ENCODE measurements at places on chromosomes 11 and 22.
A peak's percentile ranks its signal among the peaks of the same experiment; 100 is the strongest.

GRCh38 chr11:85809863-85810262, 1.1 kb downstream of the SYTL2 start:
- DNase-seq, result no peak

- no peak for DNase-seq
Measured at GRCh38 chr22:26616650-26617049, 1.2 kb downstream of the CRYBB1 start.

GRCh38 chr22:47622541-47622940, 860.1 kb downstream of the TBC1D22A start:
- no peak for DNase-seq

- DNase-seq, result no peak
Measured at GRCh38 chr22:28892175-28892731, 8.9 kb downstream of the ZNRF3 start.

DNA sequence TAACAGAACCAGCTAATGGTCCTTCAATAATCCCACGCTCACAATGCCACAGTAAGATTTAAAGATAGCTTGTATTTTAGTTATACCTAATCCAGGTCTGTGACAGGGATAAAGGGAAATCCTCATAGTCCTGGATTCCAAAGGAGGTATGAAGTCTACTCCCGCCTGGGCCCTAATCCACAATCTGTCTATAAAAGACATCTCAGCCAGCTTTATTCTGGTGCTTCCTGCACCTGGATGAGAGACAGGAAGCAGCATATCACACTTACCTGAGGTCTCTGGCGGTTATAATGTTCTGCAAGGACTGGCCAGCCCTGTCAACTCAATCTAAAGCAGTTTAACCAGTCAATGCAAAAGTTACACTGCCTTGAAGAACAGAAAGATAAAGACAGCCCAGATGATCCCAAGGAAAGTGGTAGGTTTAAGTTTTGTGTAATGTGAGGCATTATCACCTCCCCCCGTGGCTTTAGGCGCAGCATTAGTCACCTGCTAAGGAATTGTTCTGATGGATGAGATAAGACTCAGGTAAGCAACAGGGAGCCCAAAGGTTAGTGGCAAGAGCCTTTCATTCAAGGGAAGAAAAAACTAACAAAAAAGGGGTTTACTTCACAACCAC, 57.6 kb downstream of the PLEKHA7 start:
- DNase-seq, result no peak

DNA sequence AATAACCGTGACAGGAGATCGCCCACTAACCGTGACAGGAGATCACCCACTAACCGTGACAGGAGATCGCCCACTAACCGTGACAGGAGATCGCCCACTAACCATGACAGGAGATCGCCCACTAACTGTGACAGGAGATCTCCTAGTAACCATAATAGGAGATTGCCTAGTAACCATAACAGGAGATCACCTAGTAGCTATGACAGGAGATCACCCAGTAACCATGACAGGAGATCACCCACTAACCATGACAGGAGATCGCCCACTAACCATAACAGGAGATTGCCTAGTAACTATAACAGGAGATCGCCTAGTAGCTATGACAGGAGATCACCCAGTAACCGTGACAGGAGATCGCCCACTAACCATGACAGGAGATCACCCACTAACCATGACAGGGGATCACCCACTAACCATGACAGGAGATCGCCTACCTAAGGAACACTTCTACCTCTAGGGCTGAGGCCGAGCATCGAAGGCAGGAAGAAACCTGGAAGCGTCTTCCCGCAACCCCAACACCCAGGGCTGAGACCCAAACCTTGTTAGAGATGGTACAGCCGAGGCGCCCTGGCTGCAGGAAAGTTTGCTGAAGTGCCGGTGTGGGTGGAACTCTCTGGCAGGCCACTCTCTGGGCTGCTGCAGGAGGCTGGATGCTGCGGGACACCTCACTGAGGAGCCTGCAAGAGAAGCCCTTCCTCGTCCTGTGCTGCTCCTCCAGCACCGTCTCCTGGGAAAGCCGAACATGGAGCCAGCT, 67.5 kb upstream of the THY1 start:
- DNase-seq, result no peak

- no peak for DNase-seq
Measured at GRCh38 chr11:114130629-114131277, 71.2 kb downstream of the ZBTB16 start.

GRCh38 chr11:47587723-47588326, 1.3 kb downstream of the FAM180B start:
- no peak for DNase-seq

GRCh38 chr22:28341001-28341400, 338.6 kb downstream of the TTC28 start:
- DNase-seq, result peak; percentile 67

GRCh38 chr22:43824724-43825420, 12.8 kb upstream of the EFCAB6 start:
- DNase-seq, result no peak

- no peak for DNase-seq
Measured at GRCh38 chr11:68013611-68014156, 3.6 kb downstream of the ALDH3B1 start.

DNA sequence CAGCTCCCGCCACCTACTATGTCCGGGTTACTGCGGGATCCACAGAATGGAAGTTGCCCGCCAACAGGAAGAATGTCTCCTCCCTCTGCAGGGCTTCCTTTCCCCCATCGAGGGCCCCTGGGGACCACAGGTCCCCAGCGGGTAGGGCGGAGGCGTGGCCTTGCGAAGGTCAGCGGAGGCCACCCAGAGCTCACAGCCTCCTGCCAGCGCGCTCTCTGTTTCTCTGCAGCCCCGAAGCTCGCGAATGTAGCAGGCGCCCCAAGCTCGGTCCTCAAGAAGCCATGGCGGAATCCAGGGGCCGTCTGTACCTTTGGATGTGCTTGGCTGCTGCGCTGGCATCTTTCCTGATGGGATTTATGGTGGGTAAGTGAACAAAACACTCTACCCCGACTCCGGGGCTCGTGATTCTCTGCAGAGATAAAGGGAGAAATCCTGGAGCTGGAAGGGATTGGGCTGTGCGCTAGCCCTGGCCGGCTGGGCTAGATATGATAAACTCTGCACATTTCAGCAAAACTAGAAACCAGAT, at the start of gene NAALAD2:
TSS of gene NAALAD2 (plus strand) at position 186 of the 526 bp plus-strand sequence. CDS start at position 282, 96 bp downstream.
- DNase-seq, result peak; percentile 67

- no peak for DNase-seq
Measured at GRCh38 chr11:23497040-23497439, 636.8 kb upstream of the CCDC179 start.

GRCh38 chr11:73130181-73130580, 11.9 kb downstream of the FCHSD2 start:
- DNase-seq, result no peak

DNA sequence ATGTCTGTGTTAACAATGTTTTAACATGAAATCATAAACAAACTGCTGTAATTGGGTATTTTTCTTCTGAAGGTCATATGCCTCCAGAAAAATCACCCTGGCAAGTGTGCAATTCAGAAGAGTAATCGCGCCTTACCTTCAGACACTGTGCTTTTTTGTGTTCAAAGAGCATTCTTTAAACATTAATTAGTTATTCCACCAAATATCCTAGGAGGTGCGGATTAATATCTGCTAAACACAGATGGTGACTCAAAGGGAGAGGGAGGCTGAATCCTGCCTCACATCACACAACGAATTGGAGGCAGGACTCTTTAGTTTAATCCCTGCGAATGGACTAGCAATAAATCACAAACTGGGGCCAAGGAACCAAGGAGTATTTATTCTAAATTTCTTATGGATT, 213.0 kb downstream of the NTM start:
- DNase-seq, result no peak

DNA sequence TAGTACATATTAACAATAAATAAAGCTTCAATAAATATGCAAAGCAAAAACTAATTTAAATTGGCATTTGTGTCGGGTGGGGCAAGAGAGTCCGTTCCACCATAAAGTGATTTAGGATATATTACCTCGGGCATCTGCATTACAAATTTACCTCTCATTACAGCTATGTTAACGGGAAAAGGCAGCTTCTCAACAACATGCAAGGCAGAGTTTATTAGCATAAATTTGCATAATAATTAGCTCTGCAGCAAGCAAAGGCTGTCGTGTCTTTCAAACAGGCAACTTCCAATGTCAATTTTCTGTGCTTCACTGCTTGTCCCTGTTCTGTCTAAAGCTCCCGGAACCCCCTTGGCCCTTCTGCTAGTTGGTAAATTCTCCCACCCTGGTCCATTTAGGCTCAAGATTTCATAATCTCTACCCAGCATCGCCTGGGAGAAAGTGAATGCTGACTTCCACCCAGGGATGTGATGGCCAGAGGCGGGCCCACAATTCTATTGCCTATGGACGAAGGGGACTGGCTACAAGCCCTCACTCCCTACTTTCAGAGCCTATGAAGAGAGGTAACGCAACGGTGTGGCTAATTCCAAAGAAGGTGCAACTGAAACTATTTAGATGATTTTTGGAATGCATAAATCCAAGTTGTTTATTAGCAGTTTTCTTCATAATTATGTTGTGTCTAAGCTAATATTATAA, 462.1 kb downstream of the OPCML start:
- DNase-seq, result no peak

DNA sequence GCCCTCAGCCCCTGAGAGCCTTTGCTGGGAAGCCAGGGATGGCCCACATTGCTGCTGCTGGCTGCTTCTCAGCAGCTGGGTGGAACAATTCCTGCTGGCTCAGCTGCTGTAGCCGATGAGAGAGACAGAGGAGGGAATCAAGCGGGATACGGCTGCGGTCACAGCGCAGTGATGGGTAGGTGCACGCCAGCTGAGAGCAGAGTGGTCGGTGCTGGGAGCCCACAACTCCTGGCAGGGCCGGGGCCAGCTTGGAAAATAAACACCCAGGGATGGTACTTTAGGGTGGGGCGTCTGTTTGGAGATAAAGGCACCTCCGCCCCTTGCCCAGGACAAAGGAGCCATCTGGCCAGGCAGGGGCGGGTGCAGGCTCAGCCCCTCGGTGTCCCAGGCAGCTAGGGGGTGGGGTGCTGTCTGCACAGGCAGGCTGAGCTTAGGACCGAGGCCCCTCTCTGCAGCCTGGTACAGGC, 480.5 kb downstream of the MIAT start:
- no peak for DNase-seq

- DNase-seq, result no peak
Measured at GRCh38 chr11:74751303-74751702, 2.7 kb downstream of the RNF169 start.

GRCh38 chr11:117478126-117478860, 150.6 kb downstream of the CEP164 start:
- DNase-seq, result no peak

DNA sequence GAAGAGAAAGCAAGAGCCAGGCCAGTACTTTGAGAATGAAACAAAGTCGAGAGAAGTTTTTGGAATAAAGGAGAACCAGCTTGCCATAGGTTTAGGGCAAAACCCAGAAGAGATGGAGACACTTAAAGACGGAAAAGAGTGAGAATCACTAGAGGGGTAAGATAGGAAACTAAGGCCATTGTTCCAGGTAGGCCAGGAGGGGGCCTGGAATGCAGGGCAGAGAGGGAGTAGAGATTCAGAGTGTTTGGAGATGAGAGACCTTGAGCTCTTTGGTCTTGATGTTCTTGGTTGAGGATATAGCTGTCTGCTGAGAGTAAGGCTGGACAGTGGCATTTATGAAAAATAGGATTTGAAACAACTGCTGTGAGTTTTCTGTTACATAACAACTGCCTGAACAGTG, 263.3 kb upstream of the POU2AF2 start:
- no peak for DNase-seq

- no peak for DNase-seq
Measured at GRCh38 chr22:49715450-49715849, 112.2 kb downstream of the BRD1 start.

DNA sequence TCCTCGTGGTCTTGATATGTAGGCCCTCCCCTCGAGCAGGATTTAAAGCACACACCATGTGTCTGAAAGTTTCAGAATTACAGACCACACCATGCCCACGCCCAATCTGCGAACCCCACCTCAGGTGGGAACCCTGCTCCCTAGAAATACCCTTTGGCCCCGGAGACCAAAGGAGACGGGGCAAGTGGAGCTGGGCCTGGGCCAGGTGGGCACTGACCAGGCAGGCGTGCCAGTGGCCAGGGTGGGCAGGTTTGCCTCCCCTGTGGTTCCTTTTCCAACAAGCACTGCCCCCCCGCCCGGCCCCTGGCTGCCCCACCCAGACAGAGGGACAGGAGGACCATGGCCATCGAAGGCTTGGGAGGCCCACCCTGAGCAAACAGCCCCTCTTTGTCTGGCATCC, 400.4 kb downstream of the TBC1D22A start:
- no peak for DNase-seq

GRCh38 chr11:102309621-102310541, 7.4 kb upstream of the BIRC3 start:
- DNase-seq, result no peak

- DNase-seq, result no peak
Measured at GRCh38 chr11:11422411-11423128, 69.5 kb upstream of the CSNK2A3 start.

- DNase-seq, result no peak
Measured at GRCh38 chr11:84719935-84720577, 907.1 kb downstream of the DLG2 start.

DNA sequence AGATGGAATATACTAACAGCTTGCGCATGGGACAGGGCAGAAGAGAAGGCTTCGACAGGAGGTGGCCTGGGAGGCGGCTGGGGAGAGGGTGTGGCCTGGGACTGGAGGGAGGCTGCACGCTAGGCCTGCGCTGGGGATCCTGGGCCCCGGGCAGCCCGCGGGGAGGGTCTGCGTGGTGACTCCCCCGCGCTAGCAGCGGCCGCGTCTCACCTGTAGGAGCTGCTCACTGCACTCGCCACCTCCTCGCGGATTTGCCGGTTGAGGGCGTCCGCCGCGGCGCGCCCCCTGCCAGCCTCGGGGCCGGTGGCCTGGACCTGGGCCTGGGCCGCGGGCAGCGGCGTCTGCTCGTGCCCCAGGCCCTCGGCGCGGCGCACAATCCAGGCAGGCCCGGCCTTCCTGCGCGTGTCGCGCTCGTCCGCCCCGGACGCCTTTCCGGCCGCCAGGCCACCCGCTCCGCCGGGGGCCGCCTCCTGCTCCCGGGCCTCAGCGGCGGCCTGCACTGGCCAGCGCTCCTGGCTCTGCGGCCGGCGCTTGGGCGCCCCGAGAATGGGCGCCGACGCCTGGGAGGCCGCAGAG, 1.5 kb downstream of the MAP6 start:
- no peak for DNase-seq

DNA sequence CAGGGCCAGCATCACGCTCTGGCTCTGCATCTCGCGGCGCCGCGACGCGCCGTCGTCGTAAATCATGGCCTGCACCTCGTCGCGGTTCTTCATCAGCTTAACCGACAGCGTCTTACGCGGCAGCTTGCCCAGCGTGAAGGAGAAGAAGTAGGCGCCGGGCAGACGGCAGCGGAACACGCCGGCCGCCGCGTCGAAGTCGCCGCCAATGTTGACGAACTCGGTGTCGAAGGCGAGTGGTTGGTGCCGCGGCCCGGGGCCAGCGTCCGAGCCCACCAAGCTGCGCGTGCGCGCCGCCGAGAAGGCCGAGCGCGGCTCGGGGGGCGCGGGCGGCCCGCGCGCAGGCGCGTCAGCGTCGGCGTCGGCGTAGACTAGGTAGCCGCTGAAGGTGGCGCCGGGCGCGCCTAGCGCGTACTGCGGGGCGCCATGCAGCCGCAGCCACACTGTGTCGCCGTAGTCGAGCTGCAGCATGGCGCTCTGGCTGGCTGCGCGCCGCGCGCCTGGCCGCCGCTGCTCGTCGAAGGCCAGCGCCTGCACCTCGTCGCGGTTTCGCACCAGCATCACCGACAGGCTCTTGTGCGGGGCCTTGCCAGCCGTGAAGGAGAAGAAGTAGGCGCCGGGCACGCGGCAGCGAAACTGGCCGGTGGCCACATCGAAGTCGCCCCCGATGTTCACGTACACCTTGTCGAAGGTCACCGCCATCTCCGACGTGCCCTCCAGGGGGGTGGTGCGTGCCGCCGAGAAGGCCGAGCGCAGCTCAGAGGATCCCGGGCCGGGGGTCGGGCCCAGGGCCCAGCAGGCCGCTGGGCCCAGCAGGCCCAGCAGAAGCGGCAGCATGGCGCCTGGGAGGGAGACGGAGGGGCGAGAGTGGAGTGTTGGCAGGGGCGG, 3.7 kb downstream of the FAM180B start:
- DNase-seq, result peak; percentile 25

Data from fibroblast of lung (primary cell).